Left kidney (tissue), 8 donors: ENCODE measurements at places on chromosomes 5 and 9.

DNA sequence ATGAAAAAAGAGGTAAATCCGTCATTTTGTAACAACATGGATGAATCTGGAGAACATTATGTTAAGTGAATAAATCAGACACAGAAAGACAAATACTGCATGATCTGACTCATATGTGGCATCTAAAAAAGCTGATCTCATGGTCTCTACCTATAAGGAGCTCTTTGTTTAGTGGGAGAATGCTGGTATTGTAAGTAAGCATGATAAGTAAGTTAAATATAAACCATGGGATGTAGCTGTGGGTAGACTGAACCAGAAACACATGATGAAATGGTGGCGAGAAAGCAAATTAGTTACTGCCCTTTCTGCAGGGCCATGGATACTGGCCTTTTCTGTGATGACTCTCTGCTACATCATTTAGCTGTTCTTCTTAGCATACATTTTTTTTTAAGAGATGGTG, 66.4 kb upstream of the RUSC2 start:
- DNase-seq, result no peak

- DNase-seq, result no peak
Measured at GRCh38 chr9:113361304-113362018, 12.1 kb downstream of the BSPRY start.

- DNase-seq, result no peak
Measured at GRCh38 chr5:94021246-94021645, 279.8 kb upstream of the POU5F2 start.

DNA sequence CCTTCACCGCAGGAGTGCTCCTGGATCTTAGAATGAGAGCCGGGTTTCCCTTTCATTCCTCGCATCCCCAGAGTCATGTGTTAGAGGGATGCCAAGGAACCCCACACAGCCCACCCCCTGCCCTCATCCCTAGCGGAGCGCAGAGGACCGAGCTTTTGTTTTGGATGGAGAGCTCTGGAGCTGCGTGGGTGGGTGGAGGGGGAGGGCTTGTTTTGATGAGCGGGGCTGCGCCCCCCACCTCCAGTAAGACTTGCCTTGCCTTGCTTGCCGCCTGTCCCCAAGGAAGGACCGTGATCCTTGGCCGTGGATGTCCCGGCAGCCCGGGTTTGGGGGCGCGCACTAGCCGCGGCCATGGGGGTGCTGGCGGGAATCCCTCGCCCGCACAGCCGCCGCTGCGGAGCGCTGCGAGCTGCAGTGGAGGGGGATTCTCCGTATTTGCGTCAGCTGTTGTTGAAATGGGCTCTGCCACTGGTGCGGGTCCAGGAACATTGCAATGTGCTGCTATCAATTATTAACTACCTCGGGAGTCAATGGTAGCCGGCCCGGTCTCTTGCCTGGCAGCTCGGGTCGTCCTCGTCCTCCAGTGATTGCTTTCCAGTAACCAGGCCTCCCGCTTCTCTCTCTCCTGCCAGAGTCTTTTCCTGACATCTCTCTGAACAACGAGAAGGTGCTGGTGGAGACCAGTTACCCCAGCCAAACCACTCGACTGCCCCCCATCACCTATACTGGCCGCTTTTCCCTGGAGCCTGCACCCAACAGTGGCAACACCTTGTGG, 1.0 kb downstream of the EGR1 start:
- no peak for DNase-seq

GRCh38 chr9:129626625-129627284, 792 bp downstream of the NTMT1 start:
- DNase-seq, result no peak

DNA sequence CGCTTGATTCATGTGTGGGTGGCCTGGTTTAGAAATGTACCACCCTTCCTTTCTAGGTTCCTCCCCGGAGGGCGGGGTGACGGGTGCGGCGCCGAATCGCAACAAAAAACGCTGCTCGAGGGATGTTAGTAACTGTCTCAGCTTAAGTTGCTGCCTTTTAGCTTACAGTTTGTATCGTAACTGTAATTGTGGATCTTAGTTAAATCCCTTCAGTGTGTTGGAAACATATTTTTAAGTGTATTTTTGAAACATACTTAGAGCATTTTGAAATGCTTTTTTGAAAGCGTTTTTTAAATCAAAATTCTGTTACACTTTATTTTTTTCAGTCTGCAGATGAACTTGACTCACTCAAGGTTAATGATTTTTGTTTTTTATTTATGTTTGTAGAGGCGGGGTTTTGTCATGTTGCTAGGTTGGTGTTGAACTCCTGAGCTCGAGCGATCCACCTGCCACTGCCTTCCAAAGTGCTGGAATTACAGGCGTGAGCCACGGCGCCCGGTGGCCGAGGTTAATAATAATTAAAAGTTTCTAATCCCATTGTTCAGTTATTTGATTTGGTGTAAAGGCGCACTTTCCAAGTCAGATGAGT, 997 bp upstream of the CHD1 start:
- DNase-seq, result peak; percentile 89

DNA sequence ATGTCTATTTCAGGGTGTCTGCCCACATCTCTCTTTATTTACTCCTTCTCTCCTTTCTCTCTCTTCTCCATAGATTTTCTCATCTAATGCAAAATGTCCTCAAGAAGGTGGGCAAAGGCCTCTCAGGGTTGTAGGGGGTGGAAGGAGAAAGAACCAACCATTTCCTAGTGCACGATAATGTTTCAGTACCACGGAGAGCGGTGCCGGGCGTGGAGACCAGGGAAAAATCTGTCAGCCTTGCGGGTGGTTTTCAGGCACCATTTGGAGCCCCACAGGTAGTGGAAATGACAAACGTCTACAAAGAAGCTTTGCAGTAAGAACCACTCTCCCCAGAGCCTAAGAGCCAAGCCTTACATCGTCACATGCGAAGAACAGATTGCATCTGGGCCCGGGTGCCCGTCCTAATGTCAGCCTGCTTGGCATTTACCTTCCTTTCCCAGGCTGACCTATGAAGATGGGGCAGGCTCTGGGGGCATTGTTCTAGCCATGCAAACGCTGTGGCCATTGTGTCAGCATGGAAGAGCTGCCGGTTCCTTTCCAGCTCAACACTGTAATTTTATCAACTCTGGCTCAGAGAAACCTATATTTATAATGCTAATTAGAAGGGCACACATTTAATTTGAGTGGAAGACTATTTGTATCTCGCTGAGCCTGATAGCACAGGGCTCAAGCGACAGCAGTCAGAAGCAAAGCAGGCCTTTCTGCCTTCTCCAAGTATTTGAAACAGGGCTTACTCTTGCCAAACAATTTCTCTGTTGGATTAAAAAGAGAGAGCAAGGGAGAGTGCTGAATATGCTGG, 430.1 kb upstream of the WWC1 start:
- DNase-seq, result peak; percentile 64

- no peak for DNase-seq
Measured at GRCh38 chr9:38091310-38092199, 22.5 kb upstream of the SHB start.

- peak; percentile 19 for DNase-seq
Measured at GRCh38 chr5:140565024-140565779, 574 bp downstream of the SLC35A4 start.

DNA sequence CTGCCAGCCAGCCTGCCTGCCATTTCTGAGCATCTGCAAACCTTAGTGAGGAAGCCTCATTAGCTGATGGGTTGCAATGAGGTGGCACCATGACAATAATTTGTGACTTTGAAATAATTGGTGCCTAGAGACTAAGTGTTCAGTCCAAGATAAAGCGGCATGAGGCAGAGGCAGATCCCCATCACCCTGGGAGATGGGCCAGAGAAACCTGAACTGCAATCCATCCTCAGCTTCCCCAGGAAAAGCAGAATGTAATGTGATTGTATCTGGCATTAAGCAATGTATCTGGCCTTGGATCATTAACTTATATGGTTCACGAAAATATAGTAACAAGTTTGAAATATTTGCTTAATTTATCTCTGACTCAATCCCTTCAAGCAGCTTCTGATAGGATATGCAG, 101.0 kb downstream of the SPOCK1 start:
- DNase-seq, result no peak

- DNase-seq, result no peak
Measured at GRCh38 chr9:3457175-3457574, 68.6 kb downstream of the RFX3 start.

DNA sequence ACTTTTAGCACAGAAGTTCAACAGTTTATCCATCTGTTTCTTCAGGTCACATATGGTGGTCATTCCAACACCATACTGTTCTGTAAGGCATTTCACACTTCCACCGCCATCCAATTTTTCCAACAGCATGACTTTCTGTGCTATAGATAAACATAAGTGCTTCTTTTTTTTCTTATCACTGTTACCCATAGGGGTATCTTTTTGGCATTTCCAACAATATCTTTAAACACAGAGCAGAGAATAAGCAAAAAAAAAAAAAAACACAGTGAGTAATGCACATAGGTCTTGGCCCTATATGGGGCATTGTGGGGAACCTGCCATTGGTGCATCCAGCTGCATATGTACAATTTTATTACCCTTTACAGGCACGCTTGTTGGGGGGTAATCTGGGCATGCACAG, 12.2 kb upstream of the ZNF367 start:
- DNase-seq, result no peak

- DNase-seq, result no peak
Measured at GRCh38 chr9:105127863-105128220, 116.6 kb upstream of the SLC44A1 start.

DNA sequence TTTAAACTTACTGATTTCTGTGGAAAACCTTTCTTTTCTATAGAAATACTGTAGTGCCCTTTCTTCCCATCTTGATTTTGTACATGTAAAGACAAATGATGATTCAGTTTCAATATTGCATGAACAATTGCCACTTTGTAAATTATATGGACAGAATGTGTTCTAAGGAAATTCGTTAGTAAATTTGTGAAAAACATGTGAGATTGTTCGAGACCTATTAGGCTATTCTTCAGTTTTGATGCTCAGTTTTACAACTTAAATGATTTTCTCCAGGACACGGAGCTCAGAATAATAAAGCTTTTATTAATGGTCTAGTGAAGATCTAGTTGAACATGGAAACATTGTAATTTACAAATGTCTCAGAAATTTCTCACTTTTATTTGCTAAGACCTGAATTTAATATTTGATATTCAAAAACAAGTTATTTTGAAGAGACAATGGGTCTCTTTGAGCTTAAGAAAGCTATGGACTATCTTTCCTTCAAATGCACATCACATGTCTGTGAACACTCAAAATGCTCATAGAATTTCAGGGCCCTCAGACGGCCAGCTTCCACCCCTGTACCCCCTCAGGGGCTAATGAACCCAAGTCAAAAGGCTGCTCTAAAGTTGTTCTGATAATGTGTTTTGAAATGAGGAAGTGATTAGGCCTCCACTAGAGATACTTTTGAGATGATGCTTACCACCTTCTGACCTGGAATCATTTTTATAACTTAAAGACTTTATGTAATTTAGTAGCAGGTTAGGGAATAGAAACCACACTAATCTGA, 54.1 kb upstream of the FSD1L start:
- no peak for DNase-seq

- no peak for DNase-seq
Measured at GRCh38 chr9:126618585-126619360, 5.0 kb downstream of the LMX1B start.

DNA sequence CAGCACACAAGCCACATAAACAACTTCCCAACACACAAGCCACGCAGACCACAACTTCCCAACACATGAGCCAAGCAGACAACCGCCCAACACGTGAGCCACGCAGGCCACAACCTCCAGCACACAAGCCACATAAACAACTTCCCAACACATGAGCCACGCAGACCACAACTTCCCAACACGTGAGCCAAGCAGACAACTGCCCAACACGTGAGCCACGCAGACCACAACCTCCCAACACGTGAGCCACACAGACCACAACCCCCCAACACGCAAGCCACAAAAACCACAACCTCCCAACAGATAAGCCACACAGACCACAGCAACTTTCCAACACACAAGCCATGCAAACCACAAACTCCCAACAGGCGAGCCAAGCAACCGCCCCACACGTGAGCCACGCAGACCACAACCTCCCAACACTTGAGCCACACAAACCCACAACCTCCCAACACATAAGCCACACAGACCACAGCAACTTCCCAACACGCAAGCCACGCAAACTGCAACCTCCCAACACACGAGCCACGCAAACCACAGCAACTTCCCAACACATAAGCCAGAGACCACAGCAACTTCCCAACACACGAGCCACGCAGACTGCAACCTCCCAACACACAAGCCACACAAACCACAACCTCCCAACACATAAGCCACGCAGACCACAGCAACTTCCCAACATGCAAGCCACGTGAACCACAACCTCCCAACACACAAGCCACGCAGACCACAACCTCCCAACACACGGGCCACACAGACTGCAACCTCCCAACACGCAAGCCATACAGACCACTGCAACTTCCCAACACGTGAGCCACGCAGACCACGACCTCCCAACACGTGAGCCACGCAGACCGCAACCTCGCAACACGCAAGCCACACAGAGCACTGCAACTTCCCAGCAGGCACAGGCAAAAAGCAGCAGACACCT, 10.1 kb downstream of the BRD9 start:
- DNase-seq, result no peak

DNA sequence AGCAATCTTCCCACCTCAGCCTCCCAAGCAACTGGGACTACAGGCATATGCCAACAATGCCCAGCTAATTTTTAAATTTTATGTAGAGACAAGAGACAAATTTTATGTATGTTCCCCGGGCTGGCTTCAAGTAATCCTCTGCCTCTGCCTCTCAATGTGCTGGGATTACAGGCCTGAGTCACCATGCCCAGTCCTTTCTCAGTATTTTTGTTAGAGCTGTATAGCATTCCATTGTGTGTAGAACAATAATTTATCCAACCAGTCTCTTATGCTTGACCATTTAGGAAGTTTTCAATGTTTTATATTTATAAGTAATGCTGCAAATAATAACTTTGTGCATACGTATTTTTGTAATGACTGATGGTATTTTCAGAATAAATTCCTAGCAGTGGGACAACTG, 38.9 kb upstream of the CTXN3 start:
- DNase-seq, result no peak

DNA sequence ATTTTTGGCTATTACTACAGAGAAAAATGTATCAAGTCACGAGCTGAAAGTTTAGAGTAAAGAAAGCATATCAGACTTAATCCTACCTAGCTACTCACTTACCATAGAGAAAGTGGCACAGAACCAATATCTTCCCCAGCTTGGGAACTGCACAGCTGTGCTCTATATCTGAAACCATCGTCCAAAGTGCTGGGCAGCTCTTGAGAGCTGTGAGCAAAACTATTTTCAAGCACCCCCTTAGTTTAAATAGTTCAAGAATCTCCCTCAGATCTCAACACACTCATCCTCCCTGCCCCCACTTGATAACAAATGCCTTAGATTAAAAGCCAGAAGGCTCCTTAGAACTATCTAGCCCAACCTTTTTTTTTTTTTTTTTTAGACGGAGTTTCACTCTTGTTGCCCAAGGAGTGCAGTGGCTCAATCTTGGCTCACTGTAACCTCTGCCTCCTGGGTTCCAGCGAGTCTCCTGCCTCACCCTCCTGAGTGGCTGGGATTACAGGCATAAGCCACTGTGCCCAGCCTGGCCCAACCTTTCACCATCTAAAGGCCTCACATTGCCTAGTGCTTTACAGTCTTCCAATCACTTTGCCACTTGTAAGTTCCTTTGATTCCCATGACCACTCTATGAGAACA, 94.2 kb upstream of the APC start:
- no peak for DNase-seq
